Fibroblast of skin of abdomen (primary cell): ENCODE measurements at places on chromosomes 5 and 9.

- no peak for DNase-seq
These were observed 10.1 kb downstream of the ARL14EPL start for GRCh38 chr5:116042375-116042774.

- peak; percentile 60 for DNase-seq
These were observed 161.2 kb downstream of the RGS3 start for GRCh38 chr9:113624721-113625120.

GRCh38 chr9:90169490-90169889, 473.1 kb downstream of the DIRAS2 start:
- no peak for DNase-seq

- DNase-seq, result no peak
These were observed 135.2 kb upstream of the IRX1 start for GRCh38 chr5:3460416-3460815.

- DNase-seq, result peak; percentile 22
These were observed 164.9 kb downstream of the PBX3 start for GRCh38 chr9:125911861-125912644.

- no peak for DNase-seq
These were observed 112.0 kb upstream of the SELENOP start for GRCh38 chr5:42923710-42924109.

DNA sequence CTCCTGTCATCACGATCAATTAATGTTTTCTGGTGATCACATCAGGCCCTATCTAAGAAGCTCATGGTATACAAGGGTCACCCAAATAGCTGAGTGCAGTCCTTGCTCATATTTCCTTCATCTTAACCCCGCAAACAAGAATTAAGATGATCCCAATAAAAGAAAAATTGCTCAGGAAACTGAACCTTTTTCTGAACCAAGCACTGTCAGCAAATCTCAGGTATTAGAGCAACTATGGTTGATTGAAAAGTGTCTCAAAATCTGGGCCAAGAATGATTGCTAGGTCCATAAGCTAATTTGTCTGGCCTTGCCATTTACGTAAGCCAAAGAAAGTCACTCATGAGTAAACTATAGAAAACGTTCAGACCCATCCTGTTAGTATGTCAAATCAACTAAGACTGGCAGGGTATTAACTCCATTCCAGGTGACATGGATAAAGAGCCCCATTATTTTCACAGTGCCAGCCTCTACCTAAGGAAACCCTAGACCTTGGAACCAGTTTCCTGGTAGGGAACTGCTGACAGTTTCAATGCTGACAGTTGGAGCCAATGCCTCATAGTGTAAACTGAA, 209.3 kb downstream of the DEPDC1B start:
- DNase-seq, result no peak

- DNase-seq, result no peak
These were observed 99.1 kb downstream of the GABBR2 start for GRCh38 chr9:98609646-98610045.

GRCh38 chr5:36209664-36210063, 32.1 kb downstream of the NADK2 start:
- DNase-seq, result no peak

DNA sequence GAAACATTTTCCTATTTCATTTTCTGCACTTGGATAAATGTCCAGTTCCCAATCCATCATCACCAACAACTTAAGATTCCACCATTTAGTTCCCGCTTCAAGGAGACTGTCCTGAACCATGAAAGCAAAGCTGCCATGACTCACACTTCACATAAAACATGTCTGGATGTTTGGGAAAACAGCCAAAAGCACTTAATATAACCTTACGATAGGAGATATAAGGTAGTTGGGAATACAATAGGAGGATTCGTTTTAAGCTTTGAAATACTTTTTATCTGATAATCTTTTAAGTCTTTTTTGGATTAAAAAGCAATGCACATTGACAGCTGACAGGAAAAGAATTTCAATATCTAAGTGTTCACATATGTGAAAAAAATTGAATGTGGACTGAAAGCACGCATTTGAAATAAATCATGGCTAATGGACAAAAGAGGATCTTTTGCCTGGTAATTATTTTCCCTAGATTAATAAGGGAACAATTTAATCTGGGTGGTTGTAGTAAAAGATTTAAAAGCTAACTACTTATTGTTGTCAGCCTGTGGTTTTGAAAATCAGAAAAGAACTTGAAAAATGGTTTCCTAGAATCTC, 17.3 kb upstream of the TGFBI start:
- DNase-seq, result peak; percentile 98

GRCh38 chr9:24518545-24518944, 27.2 kb downstream of the IZUMO3 start:
- no peak for DNase-seq

- no peak for DNase-seq
These were observed 78.5 kb upstream of the GCNT4 start for GRCh38 chr5:75130818-75131349.

GRCh38 chr9:14497476-14497875, 183.5 kb upstream of the NFIB start:
- no peak for DNase-seq

GRCh38 chr5:76376148-76376865, 26.8 kb upstream of the IQGAP2 start:
- DNase-seq, result peak; percentile 37

- DNase-seq, result peak; percentile 78
These were observed 100.9 kb downstream of the BOD1 start for GRCh38 chr5:173515526-173515925.

- DNase-seq, result peak; percentile 16
These were observed 218.6 kb downstream of the SEMA6A start for GRCh38 chr5:116355819-116356601.

DNA sequence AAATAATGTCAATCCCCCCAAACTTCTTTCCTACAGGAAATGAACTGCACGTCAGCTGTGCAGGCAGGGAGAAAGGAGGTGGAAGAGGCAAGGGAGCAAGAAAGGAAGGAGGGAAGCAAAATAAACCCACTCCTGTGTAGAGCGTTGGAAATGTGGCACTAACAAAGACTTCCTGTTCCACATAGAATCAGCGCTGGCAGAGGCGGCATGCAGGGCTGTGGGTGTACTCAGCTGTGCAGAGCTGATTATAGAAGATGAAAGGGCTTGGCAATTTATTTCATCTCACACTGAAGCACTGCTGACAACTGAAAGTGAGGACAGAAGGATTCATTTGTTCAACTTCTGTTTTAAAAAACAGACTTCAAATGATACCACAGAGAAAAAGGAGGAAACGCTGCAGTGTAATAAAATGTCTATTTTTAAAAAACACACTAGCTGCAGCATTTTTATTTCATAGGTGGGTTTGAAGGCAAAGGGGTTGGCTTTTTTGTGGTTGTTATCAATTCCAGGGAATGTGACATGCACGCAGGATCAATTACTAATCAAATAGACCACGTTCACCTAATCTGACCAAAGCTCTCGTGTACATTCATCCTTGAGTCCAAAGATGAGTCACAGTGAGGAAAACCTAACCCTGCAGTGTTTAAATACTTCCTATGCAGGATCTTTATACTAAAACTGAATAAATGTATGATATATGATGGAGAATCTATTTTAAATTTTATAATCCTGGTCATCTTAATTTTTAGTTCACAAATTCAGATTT, 583.5 kb downstream of the ZNF608 start:
- DNase-seq, result peak; percentile 26

DNA sequence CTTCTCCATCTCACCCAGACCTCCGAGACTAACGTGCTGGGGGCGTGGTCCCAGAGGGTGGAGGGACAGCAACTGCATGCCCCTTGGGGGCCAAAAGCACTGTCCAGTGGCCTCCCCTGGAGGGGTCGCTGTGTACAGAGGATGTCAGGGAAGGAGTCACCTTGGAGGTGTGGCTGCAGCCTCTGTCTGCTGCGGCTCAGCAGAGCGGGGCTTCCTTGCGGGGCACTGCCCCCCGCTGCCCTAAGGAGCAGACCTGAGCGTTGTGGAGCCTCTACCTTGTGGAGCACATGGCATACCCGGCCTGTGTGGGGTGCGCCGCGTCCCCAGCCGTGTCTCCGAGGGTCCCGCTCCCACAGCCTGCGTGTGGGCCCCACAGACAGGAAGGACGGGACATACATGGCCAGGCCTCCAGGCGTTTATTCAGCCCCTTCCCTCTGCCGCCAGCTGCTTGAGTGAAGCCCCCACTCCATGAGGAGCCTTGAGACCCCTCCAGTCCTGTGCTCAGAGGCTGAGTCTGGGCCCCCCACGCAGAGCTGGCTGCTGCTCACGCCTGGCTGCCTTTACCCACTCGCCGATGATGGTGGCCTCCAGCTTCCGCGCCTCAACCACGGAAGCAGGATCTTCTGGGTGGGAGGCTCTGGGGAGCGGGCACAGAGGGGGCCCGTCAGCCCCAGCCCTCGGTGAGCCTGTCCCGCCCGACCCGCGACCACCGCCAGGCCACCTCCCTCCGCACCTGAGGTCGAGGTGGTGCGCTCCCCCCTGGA, 4.2 kb downstream of the DPP7 start:
- DNase-seq, result no peak

DNA sequence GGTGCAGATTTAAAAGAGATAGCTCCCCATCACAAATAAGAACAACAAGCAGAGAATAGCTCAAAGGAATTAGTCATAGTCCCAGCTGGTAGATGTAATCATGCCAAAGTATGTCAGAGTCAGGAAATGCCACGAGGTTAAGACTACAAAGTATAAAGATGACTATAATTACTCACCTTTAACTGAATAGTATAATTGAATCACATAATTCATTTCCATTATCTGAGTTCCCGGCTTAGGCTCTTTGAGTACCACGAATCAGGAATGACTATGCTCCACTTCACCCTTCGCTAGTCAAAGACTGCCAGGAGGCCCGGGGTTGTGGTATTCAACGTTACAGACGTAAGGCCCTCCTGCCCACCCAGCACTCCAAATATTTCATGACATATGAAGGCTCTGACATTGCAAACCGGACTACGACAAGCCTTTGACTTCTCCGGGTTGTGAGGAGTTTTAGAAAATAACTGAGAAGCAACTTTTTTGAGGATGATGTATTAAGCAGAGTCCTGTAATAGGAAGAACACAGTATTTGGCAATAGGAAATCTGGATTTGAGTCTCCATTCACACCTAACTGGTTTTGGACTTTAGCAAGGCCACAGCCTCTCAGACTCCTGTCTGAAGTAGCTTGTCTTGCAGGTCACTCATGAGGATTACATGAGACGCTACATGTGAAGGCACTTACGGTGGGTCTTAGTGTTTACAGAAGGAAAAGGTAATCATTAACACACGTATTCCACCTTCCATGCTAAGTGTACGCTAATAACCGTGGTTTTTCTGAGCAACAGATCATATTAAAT, 64.6 kb downstream of the ENC1 start:
- peak; percentile 80 for DNase-seq

GRCh38 chr5:64301566-64301965, 135.9 kb downstream of the RNF180 start:
- DNase-seq, result no peak

DNA sequence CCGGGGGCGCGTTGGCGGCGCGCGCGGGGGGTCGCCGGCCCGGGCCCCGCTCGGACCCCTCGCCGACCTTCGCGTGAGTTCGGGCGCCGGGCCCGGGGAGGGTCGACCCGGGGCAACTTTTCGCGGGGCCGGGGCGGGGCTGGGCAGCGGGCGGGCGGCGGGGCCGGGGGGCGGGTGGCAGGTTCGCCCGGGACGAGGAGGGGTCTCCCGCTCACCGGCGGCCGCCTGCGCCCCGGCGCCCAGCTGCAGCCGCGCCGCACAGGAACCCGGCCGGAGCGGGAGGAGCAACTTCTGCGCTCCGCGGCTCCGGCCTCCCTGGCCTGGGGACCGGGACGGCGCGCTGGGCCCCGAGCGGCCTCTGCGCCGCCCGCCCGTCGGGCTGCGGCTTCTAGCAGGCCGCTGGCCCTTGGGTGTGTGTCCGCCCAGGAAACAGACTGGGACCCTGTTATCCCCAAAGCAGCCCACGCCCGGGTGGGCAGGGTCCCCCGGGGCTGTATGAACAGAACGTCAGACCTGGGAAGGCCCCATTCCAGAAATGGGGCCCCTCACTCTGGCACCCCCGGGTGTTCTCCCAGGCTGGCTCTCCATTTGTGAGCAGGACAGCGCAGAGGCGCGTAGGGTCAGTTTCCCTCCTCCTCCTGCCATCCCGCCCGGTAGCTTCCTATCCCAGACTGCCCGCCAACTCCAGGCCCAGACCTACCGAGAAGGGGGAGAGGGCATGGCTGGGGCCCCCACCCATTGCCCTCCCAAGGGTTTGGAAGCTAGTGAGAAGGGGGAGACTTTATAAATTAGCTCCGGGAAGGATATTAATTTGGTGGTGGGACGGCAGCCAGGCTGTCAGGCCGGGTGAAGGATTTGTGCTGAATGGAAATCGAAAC, 708 bp downstream of the RXRA start:
- DNase-seq, result peak; percentile 25

GRCh38 chr5:58075907-58076306, 384.0 kb downstream of the PLK2 start:
- no peak for DNase-seq

DNA sequence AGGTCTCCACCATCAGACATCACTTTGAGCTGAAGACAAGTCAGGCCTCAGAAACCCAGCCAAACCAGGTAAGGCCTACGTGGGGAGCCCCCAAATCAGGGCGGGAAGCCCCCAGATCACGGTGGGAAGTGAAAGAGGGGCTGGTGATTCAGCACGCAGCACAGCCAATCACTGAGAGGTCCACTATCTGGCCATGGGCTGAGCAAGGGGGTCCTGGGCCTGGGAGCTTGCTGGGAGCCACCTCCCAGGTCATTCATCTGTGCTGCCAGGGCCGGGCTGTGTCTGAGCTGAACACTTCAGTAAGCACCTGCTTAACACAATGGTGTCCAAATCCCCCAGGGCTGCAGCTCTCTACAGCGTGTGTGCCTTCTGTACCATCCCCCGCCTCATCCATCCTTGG, 15.5 kb downstream of the MED10 start:
- DNase-seq, result no peak

- no peak for DNase-seq
These were observed 591.9 kb downstream of the SEMA5A start for GRCh38 chr5:8953911-8954438.

- no peak for DNase-seq
These were observed 82.9 kb downstream of the CACNA1B start for GRCh38 chr9:137960496-137960895.

- no peak for DNase-seq
These were observed 65.6 kb downstream of the GPR21 start for GRCh38 chr9:123099042-123099441.

- peak; percentile 11 for DNase-seq
These were observed 64.0 kb upstream of the UBTD2 start for GRCh38 chr5:172347496-172348052.

DNA sequence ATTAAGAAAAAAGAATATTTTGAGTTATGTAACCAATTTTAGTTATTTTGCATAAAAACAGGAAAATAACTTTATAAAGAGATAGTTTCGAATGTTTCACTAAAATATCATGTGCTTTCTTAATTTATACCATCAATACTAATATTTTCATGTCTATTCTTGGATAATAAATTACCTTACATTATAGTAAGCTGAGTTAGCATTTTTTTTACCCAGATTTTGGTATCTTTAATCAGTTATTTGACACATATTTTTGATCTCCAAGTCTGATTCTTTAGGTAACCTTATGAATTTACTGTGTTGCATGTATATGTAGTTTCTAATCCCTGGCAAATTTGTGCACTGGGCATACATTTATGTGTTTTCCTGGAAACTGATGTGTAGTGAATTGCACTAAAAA, 138.0 kb downstream of the KDM4C start:
- no peak for DNase-seq

GRCh38 chr5:155087036-155087435, 73.5 kb downstream of the KIF4B start:
- DNase-seq, result peak; percentile 28

- DNase-seq, result no peak
These were observed 221.7 kb downstream of the FGF10 start for GRCh38 chr5:44167540-44167939.

GRCh38 chr5:35036536-35036935, 11.2 kb downstream of the AGXT2 start:
- DNase-seq, result no peak

- no peak for DNase-seq
These were observed 172.3 kb upstream of the RFX3 start for GRCh38 chr9:3698076-3698475.
